ENCODE measurements at places on chromosomes 11 and 22.
A peak's percentile ranks its signal among the peaks of the same experiment; 100 is the strongest.

GRCh38 chr22:30855677-30856518 lies 112.7 kb downstream of the MORC2 start:
- no peak for DNase-seq

GRCh38 chr11:63999349-64000025 lies 13.2 kb downstream of the OTUB1 start:
- DNase-seq = no peak

- DNase-seq = no peak
These were observed 7.5 kb upstream of the MICAL3 start for GRCh38 chr22:18031695-18032454.

DNA sequence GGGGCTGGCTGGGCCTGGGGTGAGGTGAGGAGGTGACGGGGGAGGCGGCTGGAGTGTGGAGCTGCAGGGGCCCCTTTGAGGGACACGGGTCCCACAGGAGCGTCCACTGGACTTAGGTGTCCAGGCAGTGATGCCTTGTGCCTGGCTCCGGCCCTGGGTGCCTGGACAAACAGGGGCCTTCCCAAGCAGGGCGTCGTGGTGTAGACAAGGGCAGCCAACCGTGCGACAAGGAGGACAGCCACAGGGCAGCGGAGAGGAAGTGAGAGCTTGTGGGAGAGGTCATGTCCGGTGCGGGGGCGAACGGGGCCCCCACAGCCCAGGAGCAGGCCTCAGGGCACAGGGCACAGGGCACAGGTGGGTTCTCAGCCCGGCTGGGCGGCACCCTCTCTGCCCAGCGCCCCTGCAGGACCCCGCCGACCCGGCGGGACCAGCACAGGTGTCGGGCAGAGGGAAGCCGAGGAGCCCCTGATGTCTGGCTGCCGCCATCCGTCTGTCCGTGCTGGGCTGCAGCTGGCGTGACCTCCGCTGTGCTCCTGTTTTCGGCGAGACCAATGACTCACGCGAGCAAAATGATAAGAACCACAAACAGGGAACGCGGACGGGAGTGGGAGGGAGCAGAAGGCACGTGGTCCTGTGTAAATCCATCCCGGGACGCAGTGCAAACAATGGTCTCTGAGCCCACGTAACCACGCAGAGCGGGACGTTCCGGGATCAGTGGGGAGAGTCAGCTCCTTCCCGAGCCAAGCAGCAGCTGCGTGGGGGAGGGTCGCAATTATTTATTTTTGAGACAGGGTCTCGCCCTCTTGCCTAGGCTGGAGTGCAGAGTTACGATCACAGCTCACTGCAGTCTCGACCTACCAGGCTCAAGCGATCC lies 49.1 kb upstream of the A4GALT start:
- DNase-seq = peak; percentile 36

DNA sequence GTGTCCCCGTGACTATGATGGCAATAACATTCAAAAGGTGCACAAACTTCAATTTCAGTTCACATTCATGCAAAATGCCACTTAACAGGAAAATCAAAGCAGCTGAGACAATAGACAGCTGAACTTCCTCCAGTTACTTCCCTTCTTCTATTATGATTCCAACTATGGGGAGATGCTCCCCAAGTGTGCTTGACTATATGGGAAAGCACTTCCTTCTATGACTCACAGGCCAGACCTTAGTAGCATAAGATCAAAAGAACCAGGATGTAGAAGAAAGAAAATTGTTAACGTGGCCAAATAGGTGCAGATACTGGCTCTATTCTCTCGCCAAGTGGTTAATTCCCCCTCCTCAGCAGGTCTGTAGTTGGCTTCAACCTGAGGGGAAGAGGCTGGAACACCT lies 7.8 kb upstream of the FAT3 start:
- DNase-seq = no peak

GRCh38 chr11:88555829-88556202 lies 218.3 kb upstream of the CTSC start:
- DNase-seq = no peak

DNA sequence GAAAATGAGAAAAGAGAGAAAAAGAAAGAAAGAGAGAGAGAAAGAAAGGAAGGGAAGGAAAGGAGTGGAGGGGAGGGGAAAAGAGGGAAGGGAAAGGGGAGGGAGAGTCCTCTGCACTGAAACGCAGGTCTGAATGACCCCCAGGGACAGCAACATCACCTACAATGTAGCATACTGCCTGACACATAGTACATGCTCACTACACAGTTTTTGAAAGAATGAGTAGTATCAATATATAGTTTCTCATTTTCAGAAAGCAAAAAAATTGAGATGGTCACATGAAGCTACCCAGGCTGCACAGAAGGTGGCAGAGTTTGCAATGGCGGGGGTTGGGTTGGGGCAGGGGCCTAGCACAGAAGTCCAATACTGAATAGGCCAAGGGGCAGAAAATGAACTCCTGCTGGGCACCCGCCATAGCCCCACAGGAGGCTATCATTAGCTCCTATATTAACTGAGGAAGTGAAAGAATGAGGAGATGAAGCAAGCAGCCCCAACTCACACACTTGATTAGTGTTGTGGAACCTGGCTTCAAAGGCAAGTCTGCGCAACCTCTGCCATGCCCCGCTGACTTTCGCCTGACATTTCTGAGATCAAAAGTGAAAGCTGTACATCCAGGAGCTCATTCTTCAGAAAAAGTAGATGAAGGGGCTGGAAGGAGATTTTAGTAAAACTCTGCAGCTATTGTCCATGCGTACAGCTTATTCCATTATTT lies 241.2 kb upstream of the SYN3 start:
- DNase-seq = peak; percentile 52

- no peak for DNase-seq
These were observed 421.8 kb downstream of the NTM start for GRCh38 chr11:131792243-131792642.

DNA sequence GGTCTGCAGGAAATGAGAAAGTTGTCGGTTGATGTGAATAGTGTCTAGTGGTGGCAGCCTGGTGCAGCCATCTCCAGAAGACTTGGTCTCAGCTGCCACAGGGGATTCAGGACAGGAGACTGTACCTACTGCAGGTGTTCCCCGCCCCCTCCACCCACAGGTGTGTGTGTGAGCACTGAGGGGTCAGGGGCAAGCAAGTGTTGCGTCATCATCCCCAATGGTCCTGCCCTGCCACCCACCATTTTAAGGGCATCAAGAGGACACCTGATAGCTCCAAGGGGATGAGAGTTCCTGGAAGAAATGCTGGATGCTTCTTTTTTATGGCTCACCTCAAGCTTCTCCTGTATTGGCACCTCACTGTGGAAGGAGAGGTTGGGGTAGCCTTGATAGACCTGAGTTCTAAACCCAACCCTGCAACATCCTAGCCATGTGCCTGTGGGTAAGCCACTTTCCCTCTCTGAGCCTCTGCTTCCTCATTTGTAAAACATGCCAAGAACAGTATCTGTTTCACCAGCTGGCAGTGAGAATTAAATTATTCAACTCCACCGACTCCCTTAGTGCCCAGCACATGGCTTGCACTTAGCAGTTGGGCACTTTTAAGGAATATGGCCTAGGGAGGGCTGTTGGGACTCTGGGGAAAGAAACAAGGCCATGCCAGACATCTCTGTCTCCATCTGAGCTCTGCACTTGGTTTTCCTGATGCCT lies 6.1 kb downstream of the C11orf91 start:
- DNase-seq = no peak

DNA sequence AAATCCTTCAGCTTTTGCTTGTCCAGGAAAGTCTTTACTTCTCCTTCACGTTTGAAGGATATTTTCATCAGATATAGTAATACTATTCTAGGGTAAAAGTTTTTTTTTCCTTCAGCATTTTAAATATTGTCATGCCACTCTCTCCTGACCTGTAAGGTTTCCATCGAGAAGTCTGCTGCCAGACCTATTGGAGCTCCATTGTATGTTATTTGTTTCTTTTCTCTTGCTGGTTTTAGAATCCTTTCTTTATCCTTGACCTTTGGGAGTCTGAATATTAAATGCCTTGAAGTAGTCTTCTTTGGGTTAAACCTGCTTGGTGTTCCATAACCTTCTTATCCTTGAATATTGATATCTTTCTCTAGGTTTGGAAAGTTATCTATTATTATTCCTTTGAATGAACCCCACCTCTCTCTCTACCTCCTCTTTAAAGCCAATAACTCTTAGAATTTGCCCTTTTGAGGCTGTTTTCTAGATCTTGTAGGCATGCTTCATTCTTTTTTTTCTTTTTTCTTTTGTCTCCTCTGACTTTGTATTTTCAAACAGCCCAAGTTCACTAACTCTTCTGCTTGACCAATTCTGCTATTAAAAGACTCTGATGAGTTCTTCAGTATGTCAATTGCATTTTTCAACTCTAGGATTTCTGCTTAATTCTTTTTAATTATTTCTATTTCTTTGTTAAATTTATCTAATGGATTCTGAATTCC lies 12.0 kb upstream of the WEE1 start:
- no peak for DNase-seq

GRCh38 chr11:84833488-84834088 lies 793.6 kb downstream of the DLG2 start:
- no peak for DNase-seq

DNA sequence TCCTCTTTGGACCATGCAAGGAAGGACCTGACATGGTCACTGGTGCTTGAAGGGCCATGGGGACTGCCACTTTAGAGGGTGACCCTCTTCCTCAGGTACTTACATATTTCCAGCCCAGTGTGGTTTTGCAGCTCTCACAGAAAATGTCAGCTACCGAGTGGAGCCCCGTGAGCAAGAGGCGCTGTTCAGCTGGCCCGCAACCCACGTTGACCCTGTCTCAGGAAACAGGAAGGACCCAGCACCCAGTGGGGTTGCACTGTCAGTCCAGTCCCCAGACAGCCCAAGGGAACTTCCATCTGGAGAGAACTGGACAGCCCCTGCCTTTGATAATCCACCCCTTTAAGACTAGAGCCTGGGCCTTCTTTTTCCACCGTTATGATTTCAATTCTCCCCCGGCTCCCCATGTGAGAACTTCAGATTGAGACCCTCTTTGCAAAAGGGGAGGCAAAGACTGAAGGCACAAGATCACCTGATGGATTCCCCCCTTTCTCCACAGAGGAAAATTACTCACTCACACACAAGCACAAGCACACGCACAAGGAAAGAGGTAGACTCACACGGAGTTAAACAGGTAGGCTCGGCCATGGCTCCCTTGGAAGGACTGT lies 3.4 kb downstream of the YPEL4 start:
- no peak for DNase-seq

- no peak for DNase-seq
These were observed 2.5 kb upstream of the CALCA start for GRCh38 chr11:14974515-14975251.

- no peak for DNase-seq
These were observed 489.7 kb downstream of the MIAT start for GRCh38 chr22:27146866-27147633.

DNA sequence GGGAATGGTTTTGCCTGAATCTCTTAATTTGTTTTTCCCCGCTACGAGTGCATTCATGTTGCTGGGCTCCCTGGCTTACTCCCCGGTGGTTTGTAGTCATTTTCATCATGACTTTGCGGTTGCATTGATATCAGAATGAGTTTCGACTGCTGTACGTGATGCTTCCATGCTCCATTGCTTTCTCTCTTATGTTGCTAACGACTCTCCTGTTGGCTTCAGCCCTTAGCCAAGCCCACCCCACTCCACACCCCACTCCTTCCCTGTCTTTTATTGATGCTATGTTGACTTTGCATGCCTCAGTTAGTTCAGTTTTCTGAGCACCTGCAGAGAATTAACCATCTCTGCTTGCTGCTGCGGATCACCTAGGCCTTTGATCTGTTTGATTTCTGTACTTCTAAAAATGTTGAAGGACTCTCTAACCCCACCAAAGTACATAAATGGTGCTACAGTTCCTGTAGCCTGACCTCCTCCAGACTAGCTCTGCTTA lies 65.3 kb downstream of the ARFGAP2 start:
- DNase-seq = no peak
